Fibroblast of pulmonary artery (primary cell): ENCODE measurements at places on chromosomes 16 and 17.
A peak's percentile ranks its signal among the peaks of the same experiment; 100 is the strongest.

DNA sequence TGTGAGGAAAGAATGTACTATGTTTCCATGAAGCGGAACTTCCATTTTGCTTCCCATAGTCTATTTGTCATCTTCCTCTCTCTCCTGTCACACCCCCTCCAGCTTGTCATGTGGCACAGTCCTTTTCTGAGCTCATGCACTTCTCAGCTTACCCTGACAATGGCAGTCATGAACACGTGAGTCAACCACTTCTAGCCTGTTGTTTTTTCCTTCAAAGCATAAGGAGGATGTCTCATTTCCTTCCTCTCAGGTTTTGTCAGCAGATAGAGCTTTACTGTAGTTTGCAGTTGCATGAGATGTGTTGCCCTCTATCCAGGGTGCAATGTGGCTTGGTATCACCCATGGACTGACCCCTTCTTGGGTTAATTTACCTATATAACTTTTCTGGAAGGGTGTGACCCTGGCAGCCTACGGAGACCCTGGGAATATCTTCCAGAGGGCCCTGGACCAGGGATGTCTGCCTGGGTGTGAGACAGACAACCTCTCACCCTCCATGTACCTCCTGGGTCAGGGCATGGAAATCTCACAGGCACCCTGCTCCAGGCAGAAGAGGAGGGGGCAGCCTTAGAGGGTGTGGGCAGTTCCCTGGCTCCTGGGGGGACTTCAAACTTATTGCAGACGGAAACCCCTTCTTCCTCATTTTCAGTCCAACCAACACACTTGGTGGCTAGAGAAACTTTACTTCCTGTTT, 4.0 kb upstream of the ZNF267 start:
- peak; percentile 89 for DNase-seq

- peak; percentile 70 for DNase-seq
Measured at GRCh38 chr16:19601083-19601976, 45.8 kb downstream of the VPS35L start.

- DNase-seq: no peak
Measured at GRCh38 chr16:81817296-81817695, 38.2 kb downstream of the PLCG2 start.

GRCh38 chr16:70276392-70276791, 12.9 kb downstream of the AARS1 start:
- DNase-seq: no peak

GRCh38 chr17:45989759-45990158, 9.3 kb upstream of the STH start:
- no peak for DNase-seq

DNA sequence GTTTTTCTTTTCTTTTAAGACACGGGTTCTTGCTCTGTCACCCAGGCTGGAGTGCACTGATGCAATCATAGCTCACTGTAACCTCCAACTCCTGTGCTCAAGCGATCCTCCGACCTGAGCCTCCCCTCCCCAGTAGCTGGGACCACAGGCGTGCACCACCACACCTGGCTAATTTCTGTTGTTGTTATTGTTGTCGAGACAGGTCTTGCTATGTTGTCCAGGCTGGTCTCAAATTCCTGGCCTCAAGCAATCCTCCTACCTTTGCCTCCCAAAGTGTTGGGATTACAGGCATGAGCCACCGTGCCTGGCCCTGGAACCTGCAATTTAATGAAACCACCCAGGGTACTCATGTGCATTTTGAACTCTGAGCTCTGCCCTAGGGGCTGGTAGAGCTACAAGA, 24.1 kb downstream of the JUP start:
- DNase-seq: no peak

DNA sequence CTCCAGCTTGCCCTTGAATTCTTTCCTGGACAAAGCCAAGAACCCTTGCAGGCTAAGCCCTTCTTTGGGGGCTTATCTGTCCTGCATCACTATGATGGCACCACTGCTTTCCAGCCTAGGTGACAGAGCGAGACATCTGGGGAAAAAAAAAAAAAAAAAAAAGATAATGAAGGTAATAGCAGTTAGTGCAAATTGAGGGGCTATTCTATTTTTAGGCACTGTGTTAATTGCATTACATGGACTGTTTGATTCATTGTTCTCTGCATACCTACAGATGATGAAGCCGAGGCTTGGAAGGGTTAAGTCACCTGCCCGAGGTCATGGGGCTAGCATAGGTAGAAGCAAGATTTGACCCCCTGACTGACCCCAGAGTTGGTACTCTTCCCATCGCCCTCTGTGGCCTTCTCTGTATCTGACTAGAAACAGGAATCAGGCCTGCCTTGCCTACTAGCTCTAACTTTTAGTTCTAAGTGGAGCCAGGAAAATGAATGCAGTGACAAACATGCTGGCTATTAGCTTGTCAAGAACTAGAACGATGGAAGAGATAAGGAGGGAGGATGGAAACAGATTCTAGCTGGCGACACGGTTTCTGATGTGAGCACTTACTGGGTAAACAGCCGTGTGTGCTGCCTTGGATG, 312.1 kb downstream of the SNX29 start:
- DNase-seq: no peak

- no peak for DNase-seq
Measured at GRCh38 chr16:24939224-24939623, 75.9 kb downstream of the ARHGAP17 start.

DNA sequence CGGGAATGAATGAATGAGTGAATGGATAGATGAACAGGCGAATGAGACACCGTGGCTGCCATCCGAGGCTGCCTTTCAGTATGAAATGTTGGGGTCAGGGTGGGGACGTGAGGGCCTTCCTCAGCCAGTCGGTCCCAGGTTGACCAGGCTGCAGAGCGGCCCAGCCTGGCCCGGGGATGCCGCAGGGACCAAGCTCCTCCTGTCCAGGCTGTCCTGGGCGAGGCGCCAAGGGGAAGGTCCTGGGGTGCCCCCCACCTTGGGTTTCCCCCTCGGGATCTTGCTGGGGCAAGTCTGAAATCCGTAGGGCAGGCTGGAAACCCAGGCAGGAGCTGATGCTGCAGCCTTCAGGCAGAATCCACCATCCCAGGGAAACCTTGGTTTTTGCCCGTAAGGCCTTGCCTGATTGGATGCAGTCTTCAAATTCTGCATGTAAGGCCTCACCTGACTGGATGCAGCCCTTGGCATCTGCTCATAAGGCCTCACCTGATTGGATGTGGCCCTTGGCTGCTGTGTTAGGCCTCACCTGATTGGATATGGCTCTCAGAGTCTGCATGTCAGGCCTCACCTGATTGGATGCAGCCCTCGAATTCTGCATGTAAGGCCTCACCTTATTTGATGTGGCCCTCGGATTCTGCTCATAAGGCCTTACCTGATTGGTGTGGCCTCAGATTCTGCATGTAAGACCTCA, 61.7 kb upstream of the ZNF469 start:
- no peak for DNase-seq

DNA sequence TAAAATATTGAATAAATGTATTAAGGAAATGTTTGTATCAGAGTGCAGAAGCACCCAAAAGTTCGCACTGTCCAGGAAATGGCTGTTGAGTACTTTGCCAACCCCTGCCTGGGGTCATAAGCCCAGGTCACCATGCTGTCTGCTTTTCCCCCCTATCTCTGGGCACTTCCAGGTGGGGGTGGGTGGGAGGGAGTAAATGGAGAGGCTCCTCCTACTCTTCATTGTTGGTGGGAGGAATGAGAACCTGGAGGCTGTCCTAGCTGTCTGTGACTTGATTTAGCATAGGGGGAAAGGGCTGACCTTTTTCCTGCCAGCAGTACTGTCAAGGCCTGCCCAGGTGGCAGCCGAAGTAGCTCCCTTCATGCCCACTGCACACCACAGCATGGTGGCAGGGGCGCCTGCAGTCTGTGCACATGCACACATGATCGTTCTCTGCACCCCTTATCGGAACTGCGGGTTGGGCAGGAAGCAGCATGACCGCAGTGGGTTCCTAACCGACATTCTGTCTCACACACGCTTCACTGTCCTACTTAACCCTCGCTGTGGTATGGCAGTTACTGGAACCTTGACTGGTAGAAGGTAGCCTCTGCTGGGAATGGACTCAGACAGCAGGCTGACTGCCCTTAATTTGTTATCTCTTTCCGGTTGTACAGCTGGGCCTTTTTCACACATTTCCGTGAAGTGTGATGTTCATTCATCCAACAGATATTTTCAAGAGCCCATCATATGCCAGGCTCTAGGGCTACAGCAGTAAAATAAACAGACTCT, 41.5 kb downstream of the LDHD start:
- peak; percentile 43 for DNase-seq

DNA sequence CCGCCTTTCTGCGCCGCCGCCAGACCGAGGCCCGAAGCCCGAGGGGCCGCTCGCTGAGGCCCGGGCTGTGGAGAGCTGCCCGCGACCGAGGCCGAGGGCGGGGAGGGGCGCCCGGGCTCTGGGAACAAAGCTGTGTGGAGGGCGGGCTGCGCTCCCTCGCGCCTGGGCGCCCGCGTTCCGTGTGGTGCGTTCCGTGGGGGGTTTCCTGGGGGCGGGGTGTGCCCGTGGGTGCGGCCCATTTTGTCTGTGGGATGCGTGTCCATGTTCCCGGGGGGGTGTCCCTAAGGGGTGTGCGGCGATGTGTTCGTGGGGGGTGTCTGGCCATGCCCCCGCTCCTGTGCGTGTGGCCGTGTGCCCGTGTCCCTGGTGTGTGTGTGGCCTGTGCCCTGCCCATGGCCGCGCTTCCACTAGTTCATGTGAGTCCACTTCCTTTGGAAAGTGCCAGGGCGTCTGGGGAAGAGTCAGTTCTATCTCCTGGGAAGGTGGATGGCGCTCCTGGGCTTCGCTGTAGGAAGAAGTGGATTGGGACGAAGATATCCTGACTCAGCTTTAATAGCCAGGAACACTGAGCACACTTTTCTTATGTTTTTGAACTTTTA, 520 bp downstream of the JPT2 start:
- DNase-seq: peak; percentile 23

- DNase-seq: no peak
Measured at GRCh38 chr16:87538594-87538993, 45.8 kb upstream of the ZCCHC14 start.

- no peak for DNase-seq
Measured at GRCh38 chr16:26070302-26071100, 378.7 kb downstream of the HS3ST4 start.

GRCh38 chr16:53014287-53014686, 38.4 kb downstream of the CHD9NB start:
- DNase-seq: no peak

DNA sequence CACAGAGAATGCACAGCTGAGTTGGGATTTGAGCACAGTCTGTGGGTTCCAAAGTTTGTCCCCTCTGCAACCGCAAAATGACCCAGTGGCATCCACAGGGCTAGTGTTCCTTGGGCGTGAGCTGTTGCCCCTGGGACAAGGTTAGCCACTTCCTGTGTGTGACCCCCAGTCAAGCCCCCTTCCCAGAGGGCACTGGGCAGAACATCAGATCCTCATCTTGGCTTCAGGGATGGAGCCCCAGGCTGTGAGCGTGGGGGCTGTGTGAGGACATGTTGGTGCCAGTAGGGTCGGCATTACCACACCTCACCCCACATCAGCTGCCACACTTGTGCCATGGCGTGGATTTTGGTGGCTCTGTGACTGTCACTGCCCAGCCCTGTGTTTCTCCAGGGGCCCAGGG, 55.3 kb downstream of the USP22 start:
- DNase-seq: no peak

DNA sequence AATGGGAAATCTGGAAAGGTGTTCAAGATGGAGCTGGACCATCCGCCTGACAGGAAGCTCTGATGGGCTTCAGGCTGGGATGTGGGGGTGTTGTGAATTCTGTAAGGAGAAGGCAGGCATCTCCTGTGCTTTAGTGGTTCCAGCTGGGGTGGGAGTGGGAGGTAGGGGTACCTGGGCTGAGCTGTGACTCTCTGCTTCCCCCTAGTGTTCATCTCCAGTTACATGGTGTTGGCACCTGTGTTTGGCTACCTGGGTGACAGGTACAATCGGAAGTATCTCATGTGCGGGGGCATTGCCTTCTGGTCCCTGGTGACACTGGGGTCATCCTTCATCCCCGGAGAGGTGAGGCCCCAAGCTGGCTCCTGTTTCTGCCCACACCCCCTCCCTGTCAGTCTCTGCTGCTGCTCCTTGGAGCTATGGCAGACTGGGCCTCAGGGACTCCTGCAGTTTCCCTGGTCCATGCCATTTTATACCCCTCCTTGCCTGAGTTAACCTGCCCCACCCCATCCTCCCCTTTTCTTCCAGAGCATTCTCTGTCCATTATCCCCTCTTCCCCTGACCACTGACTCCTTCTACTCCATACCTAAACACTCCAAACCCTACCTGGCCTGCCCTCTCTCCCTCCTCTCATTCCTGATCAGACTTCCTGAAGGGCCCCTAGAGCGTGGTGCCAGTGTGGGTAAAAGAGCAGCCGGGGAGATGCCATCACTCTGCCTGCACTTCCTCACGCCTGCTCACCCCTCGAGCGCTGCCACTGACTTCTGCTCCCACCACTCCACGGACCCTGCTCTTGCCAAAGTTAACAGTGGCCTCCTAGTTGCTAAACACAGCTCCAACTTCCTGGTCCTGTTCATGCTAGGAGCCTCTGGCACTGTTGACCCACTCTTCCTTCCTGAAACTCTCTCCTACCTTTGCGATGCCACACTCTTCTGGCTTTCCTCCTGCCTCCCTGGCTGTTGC, 3.4 kb downstream of the SPNS1 start:
- DNase-seq: no peak

- no peak for DNase-seq
Measured at GRCh38 chr17:83146347-83146746, 66.9 kb downstream of the METRNL start.

DNA sequence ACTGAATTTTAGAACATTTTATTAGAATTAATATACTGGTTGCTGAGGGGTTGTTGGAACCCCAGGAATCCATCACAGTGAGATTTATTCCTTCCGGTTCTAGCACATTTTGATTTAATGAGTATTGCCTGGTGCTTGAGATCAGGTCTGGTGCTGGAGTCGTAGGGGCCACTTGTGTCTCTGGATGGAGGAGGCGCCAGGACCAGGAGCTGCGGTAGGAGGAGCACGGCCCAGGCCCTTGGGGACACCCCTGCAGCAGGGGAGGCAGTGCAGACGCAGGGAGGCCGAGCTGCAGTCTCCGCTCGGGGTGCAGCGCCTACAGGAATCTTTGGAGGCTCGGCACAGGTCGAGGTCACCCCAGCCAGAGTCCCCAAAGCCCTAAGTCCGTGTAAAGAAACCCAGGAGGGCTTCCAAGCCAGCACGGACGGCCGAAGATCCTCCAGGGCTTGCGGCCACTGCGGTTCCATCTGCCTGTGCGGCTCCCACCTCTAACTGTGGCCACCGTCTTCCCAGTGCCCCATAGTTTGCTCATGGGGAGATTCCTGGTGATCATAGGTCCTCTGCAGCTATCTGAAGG, 66.2 kb upstream of the CREBBP start:
- DNase-seq: no peak

- no peak for DNase-seq
Measured at GRCh38 chr17:74623693-74624093, at the start of gene CD300E. Gene CD300E (minus strand): TSS chr17:74623738. CDS start chr17:74623621, 117 bp downstream.

DNA sequence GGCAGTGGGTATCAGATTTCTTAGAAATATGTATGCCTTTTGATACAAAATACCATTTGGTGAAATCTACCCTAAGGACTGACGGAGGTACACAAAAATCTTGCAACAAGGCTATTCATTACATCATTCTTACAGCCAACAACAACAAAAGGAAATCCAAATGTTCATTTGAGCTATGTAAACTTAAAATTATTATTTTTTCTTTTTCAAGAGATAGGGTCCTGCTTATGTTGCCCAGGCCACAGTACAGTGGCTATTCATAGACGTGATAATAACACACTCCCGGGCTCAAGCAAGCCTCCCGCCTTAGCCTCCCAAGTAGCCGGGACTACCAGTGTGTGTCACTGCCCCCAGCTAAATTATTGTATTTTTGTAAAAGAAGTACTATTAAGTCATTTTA, 9.0 kb downstream of the SRR start:
- DNase-seq: peak; percentile 35

GRCh38 chr17:32586666-32587065, 99.9 kb downstream of the CDK5R1 start:
- no peak for DNase-seq

GRCh38 chr16:6483469-6484033, 849.1 kb upstream of the RBFOX1 start:
- DNase-seq: no peak
